Neural progenitor cell (in vitro differentiated cells): ENCODE measurements at places on chromosomes 1 and 21.

GRCh38 chr21:46355161-46356004 is 31.4 kb downstream of the PCNT start:
- no peak overlapping the region for H3K27ac ChIP-seq
- no peak for DNase-seq
- no peaks in the 10 kb centered on the region for H3K4me1 ChIP-seq
- H3K36me3 ChIP-seq, result no peaks in the 10 kb centered on the region

DNA sequence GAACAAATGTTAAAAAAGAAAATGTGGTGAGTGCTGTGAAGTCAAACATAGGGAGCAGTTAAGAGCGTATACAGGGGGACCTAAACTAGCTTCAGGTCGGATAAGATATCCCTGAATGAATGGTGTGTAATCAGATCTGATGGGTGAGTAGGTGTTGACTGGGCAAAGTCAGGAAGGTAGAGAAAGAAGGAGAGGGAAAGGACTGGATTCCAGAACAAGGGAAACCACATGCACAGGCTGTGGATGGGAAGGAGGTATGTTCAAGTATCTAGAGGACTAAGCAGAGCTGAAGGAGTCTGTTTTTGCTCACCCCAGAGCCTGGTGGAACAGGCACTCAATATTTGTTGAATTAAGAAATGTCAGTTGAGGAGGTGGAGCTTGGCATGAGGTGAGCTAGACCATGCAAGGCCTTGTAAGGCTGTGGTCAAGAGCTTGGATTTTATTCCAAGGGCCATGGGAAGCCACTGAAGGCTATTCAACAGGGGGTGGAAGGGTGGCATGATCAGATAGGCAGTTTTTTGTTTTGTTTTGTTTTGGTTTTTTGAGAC is 27.4 kb downstream of the MAP7D1 start:
- no peaks in the 10 kb centered on the region for H3K27me3 ChIP-seq
- peaks cover 3% of the 10 kb centered on the region for H3K4me1 ChIP-seq
- no peak overlapping the region for H3K4me3 ChIP-seq
- H3K36me3 ChIP-seq, result peaks cover 8% of the 10 kb centered on the region
- no peak overlapping the region for H3K27ac ChIP-seq
- no peak for DNase-seq

DNA sequence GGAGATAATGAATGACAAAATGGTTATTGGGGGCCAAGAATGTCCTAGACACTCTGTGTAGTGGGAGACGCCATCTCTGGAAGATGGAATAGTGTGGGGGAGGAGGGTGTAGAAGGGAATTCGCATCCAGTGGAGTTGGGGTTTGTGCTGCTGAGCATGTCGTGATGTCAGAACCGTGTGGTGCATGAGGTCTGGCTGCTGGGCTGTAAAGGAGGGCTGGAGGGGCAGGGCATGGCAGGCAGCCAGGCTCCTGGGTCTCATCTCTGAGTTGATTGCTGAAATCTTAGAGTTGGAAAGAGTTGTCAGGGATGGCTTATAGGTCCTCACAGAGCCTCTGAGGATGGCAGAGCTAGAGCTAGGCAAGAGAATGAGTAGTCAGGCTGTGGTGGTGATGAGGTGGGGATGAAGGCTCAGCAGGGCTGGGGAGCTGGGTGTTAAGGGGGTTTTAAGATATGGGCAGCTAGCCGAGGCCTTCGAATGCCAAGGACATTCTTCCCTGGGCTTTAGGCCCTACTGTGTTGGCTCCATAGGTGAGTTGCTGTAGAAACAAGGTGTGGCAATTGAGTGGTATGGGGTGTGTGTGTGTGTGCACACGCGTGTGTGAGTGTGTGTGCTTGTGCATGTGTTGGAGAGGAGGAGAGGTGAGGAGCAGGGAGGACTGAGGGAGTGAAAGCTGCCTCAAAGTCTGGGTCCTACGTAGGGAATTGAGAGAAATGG is 1.9 kb downstream of the PPFIA4 start:
- no peak for DNase-seq
- H3K36me3 ChIP-seq, result peaks cover 6% of the 10 kb centered on the region
- H3K27ac ChIP-seq, result no peak overlapping the region
- H3K4me1 ChIP-seq, result peaks cover 11% of the 10 kb centered on the region

DNA sequence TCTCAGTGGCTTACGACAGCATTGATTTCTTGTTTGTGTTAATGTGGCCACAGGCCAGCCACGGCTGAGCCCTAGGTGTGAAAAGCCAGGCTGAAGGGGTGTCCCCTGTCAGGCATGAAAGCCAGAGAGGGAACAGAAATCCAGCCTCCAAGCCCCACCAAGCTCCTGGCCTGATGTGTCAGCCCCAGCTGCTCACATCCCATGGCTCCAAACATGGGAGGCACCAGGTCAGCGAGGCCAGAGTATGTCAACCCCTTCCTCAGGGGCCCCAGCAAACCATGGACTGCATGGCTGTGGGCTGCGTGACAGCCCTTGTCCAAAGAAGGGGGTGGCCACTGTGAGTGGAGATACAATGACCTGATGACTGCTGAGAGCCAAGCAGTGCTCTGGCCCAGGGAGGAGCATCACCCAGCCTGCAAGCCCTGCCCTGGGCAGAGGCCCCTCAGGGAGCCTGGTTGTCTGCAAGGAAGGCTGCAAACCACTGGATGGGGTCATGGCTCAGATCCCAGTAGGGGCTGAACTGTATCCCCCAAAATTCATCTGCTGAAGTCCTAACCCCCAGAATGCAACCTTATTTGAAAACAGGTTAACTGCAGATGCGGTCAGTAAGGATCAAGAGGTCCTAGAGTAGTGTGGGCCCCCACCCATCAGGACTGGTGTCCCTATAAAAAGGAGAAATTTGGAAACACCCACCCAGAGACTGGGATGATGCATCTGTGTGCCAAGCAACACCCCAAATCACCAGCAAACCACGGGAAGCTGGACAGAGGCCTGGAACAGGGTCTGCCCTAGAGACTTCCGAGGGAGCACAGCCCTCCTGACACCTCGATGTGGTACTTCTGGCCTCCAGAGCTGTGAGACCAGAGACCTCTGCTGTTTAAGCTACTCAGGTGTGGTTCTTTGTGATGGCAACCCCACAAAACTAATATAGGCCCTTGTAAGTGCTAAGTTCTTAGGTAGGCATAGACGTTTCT is 3.3 kb upstream of the MX2 start:
- H3K4me3 ChIP-seq, result no peak overlapping the region
- DNase-seq, result no peak
- H3K27me3 ChIP-seq, result no peaks in the 10 kb centered on the region
- no peak overlapping the region for H3K27ac ChIP-seq
- no peaks in the 10 kb centered on the region for H3K4me1 ChIP-seq

- no peak overlapping the region for H3K4me3 ChIP-seq
- no peak overlapping the region for H3K27ac ChIP-seq
- peaks cover 4% of the 10 kb centered on the region for H3K4me1 ChIP-seq
- H3K27me3 ChIP-seq, result no peaks in the 10 kb centered on the region
- peak; percentile 6 for DNase-seq
Observed at GRCh38 chr1:185368313-185368855, 51.3 kb upstream of the IVNS1ABP start.
